Upper lobe of right lung (tissue), 1 donor: ENCODE measurements at places on chromosomes 1 and 21. TPM values are rescaled to one million over a fixed set of nuclear protein-coding genes. Genes with fewer than 3 reads are reported as not detected.

The RGS7 gene
- total RNA-seq: not detected

The ABCA4 gene
- 1.4 TPM for total RNA-seq

The HSD3B2 gene
- total RNA-seq: not detected

The C1QTNF12 gene
- total RNA-seq: 2.6 TPM

The NECTIN4 gene
- 5.4 TPM for total RNA-seq
